ENCODE measurements at places on chromosomes 4 and X.

- no peak for DNase-seq
Observed at GRCh38 chr4:22072726-22073125, 124.2 kb upstream of the KCNIP4 start.

GRCh38 chr4:107153956-107154355, 117.8 kb upstream of the DKK2 start:
- DNase-seq: no peak

DNA sequence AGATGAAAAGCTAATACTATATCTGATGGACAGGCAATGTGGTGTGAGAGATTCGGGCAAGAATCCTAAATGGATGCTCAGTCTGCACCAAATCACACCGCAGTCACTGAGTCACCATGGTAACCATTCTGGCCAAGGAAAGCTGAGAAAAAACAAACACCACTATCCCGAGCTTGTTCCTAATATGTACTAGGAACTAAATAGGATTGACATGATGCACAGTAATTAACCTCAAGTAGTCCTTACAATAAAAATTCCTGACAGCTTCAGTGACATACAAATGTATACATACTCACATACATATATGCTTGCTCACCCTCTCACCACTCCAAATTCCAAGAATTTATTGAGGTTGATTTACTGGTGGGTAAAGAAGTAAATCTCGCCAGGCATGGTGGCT, 1.1 kb upstream of the RAB40A start:
- no peak for DNase-seq

- DNase-seq: no peak
Observed at GRCh38 chr4:183304538-183304937, 15.5 kb downstream of the CLDN22 start.

All from stimulated activated CD4-positive, alpha-beta T cell treated with anti-CD3 and anti-CD28 coated beads, Interleukin-2, amount 100 ng/mL, for 48 hours (primary cell).